ENCODE measurements at places on chromosomes 2 and 18. TPM values are rescaled to one million over a fixed set of nuclear protein-coding genes. Genes with fewer than 3 reads are reported as not detected.

UGT1A9 gene
- not detected for total RNA-seq

EMILIN1 gene
- total RNA-seq = 0.89 TPM

AGFG1 gene
- 141 TPM for total RNA-seq

EGR4 gene
- 0.31 TPM for total RNA-seq

THOC1 gene
- total RNA-seq = 51.8 TPM

DNA sequence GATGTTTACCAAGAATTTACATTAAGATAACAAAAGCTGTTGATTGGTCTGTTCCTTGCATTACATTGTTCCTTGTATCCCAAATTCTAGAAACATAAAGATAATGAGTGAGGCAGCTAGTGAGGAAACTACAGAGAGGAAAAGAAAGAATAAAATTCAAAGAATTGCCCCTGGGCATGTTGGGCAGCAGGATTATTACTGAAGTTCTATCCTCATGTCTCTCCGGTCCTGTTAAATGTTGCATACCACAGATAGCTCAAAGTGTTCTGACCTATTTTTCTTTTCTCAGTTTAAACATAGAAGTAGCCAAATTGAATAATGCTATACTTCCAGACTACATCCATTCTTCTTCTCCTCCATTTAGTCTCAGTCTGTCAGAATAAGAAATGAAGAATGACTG, 58.2 kb upstream of the DYNC1I2 start:
- no peak for DNase-seq

- no peak for DNase-seq
Measured at GRCh38 chr2:235506997-235507615, 13.3 kb downstream of the AGAP1 start.

DNA sequence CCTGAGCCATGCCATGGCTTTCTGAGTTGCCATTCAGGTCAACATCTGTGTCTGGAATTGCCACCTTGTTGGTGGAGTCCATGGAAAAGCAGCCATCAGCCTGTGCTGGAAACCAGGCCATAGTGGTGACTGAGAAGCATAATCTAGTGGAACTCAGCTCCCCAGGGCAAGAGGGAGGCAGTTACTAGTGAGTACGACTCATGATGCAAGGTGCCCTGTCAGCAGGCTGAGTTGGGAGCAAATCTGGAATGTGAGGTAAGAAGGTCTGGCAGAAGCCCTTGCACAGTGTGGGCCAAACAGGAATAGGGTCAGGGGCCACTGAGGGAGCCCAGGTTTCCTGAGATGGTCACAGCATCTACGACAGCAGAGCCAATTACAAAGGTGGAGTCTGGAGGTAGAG, 37.1 kb downstream of the SULT1C2 start:
- DNase-seq = no peak

DNA sequence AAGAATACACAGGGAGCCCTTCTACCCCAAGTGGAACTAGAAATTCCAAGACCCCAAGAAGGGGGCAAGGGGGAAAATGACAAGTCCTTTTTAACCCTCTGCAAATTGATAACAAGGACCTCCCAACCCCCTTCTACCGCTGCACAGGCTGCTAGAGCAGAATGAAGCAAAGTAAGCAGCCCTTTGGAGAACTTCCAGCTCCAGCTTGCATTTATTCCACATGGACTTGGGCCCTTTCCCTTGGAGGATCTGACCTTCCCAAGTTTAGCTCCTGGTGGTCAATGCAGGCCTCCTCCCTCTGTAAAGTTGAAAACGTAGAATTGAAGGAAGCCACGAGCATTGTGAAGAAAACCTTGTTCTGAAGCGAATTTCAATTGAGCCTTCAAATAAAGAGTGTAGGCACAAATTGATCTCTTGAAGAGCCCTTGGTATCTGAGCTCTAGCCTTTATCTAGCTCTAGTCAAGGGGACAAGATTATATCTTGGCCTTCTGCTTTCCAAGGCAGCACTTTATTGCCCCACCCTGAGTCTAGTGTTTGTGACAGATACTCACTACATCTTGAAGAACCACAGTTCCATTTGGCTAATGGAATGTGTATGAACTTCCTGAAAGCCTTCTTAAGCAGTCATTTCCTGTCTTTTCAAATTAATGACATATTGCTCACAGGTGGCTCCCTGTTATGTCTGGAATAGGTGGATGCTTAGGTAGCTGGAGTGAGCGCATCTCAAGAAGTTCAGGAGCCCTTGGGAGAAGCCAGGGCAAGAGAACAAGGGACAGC, 37.2 kb downstream of the SLC14A2 start:
- no peak for DNase-seq

DNA sequence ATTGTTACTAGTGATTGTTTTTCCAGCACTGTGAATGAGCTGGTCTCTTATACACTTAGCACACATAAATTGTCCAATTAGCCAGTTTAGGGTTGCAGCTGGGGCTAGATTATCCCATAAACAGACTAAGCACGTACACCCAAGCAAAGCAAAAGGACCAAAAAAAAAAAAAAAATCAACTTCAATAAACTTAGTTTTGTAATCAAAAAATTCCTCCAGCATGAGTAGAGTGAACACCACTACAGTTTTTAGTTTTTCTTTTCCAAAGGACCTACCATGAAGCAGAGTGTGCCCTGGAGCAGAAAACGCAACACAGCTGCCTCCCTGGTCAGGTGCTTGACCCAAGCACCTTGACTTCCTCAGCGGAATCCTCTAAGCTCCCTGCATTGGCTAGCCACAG, 249.4 kb upstream of the SLC14A2 start:
- no peak for DNase-seq

DNA sequence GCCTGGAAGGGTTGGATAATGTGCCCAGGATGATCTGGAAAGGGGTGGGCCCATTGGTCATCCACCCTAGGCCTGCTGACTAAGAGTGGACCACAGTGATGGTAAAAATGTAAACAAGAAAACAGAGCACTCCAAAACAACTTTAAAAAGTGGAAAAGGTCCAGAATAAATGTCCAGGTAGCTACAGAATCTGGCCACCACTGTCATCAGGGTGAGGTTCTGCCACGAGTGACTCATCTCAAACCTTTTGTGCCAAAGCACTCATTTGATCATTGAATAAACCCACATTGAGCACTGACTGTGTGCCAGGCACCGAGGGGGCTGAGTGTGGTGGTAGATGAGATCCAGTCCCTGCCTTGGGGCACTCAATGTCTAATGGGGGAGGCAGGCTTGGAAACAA, 64.9 kb downstream of the EMX1 start:
- DNase-seq = no peak

GRCh38 chr2:145292166-145292565, 772.2 kb upstream of the ZEB2 start:
- DNase-seq = no peak

- DNase-seq = no peak
Measured at GRCh38 chr2:216340280-216340631, 32.0 kb downstream of the MARCHF4 start.
